NCI-H1105 treated with DMSO at 0.1 percent for 48 hours (cell line): ENCODE measurements at places on chromosomes 1 and 21.

GRCh38 chr1:205570796-205571537 lies 60.8 kb downstream of the ELK4 start:
- DNase-seq = no peak

DNA sequence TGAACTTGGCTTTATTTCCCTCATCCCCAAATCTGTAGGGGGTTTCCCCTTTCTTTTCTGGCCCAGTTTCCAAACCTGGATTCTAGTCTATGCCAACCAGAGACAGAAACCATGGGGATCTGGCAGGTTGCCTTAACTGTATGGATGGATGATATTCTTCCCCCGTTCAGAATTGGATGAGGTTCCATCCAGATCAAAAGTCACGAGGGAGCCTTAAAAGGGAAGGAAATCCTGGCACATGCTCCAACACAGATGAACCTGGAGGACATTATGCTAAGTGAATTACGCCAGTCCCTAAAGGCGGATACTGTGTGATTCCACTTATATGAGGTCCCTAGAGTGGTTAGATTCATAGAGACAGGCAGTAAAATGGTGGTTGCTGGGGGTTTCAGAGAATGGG lies 124.4 kb downstream of the HUNK start:
- no peak for DNase-seq

- DNase-seq = no peak
Measured at GRCh38 chr1:171828794-171829193, 12.5 kb upstream of the DNM3 start.

DNA sequence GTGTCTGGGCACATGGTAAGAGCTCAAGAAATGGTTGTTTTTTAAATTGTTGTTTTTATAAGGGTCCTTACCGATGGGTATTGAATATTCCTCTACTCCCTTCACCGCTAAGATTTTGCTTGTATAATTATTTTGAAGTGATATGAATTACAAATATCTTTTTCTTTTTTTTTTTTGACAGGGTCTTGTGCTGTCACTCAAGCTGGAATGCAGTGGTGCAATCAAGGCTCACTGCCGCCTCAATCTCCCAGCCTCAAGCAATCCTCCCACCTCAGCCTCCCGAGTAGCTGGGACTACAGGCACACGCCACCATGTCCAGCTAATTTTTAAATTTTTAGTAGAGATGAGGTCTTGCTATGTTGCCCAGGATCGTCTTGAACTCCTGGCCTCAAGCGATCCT lies 27.1 kb upstream of the RAB3GAP2 start:
- DNase-seq = no peak

- no peak for DNase-seq
Measured at GRCh38 chr21:41827951-41828883, 50.9 kb downstream of the PRDM15 start.

DNA sequence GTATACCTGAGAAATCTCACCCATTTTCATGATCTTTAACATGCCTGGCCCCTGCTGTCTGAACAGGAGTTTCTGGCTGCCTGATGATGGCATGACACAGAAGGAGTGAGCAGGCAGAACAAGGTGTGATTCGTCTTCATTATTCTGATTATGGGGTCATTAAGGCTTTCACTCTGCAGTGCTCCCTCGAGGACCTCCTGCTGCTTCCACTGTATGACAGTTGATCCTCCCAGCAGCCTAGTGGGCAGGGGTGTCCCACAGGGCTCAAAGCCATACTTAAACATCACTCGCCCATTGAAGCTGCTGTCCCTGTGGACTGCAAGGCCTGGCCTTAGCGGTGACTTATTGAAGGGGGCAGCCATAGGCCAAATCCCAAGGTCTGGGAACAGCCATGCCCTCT lies 12.7 kb upstream of the PARS2 start:
- DNase-seq = no peak

GRCh38 chr21:37372951-37373350 lies 6.4 kb downstream of the DYRK1A start:
- DNase-seq = no peak

DNA sequence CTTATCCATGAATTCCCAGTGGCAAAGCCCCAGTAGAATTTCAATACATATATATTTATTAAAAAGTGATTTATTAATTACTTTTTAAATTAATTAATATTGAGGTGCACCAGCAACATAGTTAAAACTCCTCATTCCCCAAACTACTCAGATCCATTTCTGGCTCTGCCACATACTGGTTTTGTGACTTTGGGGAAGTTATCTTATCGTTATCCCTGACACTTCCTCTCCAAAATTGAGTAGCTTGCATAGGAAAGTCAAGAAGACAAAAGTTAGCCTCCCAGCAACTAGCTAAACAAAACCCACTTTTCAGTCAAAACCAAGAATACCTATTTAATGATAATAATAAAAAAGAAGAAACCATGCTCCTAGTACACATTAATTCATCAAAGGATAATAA lies 35.9 kb downstream of the TCP10L start:
- DNase-seq = no peak

- no peak for DNase-seq
Measured at GRCh38 chr1:39943471-39944290, 11.3 kb upstream of the MFSD2A start.

DNA sequence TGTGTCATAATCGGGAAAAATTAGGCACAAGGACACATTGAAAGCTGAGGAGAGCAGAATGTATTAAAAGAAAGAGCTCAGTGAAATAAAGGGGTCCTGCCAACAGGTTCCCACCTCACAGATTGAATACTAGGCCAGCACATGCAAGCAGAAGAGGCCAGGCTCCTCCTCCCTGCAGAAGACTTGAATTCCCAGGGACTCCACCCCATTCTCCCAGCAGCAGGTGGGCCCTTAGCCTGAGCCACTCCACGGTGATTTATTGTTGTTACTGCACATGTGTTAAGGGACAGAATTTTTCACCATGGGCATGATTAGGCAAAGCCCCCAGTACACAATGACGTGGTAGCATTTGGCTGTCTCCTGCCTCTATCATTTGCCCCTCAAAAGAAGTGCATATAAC lies 1844.7 kb downstream of the NCAM2 start:
- DNase-seq = peak; percentile 63

GRCh38 chr1:78676347-78676982 lies 26.8 kb downstream of the IFI44 start:
- peak; percentile 65 for DNase-seq

- no peak for DNase-seq
Measured at GRCh38 chr1:47471163-47471562, 33.3 kb downstream of the FOXD2 start.

GRCh38 chr1:18868801-18869424 lies 9.5 kb upstream of the TAS1R2 start:
- no peak for DNase-seq
